NCI-H2029 (cell line): ENCODE measurements at places on chromosomes 6 and 20.

GRCh38 chr6:29005183-29005885, at the start of gene ZNF311:
Gene ZNF311, minus strand, starts transcription at chr6:29005315. Its CDS starts 1,361 bp downstream, at chr6:29003954.
- DNase-seq, result no peak

DNA sequence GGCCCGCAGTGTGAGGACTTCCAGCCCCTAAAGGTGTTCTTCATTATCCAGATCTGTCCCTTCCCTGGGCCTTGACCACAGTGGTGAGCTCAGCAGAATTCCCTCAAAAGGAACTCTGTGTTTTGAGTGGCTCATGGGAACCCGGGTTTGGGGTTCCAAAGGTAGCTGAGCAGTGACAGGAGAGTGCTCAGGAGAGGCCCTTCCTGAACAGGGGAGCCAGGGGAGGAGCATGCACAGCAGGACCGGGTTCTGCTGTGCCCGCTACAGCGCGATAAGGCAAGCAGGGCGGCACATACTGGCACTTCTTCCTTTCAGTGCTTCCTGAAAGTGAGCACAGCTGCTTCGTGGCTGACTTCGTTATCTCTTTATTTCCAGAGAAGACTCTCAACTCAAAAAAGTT, 88.3 kb downstream of the SSR1 start:
- DNase-seq, result no peak

DNA sequence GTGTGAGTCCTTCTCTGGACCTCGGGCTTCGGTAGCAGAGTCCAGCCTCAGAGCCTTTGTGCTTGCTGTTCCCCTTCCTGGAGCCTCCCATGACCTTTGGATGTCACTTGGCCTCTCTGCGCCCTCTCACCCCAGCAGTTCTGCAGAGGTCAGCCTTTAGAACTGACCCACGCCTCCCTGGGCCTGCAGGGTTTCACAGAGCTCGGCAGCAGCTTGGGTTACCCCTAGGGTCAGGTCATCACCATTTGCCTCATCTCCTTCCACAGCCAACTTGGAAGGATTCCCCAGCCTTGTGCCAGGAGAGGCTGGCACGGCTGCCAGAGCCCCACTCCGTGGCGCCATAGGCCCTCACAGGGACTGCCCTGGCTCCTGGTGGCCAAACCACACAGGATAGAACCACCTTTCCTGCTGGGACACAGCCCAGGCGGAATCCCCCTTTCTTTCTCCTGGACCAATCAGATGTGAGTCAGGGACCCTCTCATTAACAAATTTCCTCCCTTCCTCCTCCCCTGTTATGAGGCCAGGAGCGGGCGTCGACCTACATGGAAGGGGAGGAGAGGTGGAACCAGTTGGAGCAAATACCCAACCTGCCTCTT, 13.9 kb upstream of the SIRPA start:
- no peak for DNase-seq

DNA sequence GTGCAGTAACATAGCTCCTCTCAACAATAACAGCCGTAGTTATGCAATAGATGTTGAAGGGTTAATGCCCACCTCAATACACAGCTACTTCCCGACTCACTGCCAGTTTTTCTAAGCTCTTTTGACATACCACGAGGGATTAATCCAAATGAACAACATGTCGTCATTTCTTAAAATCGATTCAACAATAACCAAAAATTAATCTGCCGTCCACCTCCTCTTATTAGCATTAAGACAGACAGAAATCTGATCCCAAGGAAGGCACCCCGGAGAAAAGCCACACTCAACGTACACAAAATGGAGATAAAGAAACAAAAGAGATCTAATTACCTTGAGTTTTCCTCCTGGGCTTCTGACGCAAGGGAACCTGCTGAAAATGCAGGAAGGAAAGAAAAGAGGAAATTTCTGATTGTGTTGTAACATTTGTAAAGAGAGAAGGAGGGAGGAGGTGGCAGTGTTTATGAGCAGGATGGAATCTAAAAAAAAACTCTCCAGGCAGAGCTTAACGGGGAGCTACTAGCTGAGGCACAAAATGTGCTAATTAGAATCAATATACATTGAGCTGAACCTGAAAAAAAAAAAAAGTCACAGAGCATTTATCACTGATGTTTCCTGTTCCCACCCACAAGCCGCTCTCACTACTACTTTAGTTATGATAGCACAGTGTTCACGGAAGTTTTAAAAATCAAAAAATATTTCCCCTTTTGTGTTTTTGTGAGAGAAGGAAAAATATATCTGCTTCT, 109.3 kb downstream of the IPCEF1 start:
- no peak for DNase-seq

DNA sequence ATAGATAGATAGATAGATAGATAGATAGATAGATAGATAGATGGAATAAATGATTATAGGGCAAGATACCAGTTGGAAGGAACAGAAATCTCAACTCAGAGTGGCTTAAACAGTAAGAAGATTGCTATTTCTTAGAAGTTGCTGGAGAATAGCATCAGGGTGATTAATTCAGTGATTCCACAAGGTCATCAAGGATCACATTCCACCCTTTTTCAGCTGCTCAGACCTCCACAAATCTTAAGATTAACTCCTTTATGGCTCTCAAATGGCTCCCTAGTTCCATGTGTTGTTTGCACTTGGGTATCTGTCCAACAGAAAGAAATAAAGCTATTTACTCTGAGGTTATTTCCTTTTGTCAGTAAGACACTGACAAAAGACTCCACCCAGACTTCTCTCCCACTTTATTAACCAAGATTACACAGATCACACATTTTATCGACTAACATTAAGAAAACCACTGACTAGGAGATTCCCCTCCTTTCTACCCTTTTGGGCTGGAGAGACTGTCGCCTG, 68.3 kb upstream of the KIF16B start:
- DNase-seq, result no peak

DNA sequence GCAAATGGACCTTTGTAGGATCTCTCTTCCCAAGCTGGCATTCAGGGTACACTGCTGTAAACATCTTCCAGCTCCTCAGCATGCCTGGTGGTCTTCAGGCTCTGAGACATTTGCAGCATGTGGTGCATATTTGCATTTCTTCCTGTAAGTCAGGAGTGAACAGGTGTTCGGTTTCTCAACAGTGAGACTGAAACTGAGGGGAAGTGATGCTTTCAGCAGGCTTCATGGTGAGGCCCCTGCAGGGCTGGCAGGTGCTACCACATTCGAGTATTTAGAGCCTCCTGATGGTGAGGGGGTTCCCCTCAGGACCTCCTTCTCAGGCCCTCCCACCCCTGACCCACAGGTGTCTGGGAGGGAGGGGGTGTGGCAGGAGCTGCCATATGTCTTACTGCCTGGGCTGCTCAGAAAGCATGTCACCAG, 15.1 kb downstream of the MYBL2 start:
- no peak for DNase-seq

DNA sequence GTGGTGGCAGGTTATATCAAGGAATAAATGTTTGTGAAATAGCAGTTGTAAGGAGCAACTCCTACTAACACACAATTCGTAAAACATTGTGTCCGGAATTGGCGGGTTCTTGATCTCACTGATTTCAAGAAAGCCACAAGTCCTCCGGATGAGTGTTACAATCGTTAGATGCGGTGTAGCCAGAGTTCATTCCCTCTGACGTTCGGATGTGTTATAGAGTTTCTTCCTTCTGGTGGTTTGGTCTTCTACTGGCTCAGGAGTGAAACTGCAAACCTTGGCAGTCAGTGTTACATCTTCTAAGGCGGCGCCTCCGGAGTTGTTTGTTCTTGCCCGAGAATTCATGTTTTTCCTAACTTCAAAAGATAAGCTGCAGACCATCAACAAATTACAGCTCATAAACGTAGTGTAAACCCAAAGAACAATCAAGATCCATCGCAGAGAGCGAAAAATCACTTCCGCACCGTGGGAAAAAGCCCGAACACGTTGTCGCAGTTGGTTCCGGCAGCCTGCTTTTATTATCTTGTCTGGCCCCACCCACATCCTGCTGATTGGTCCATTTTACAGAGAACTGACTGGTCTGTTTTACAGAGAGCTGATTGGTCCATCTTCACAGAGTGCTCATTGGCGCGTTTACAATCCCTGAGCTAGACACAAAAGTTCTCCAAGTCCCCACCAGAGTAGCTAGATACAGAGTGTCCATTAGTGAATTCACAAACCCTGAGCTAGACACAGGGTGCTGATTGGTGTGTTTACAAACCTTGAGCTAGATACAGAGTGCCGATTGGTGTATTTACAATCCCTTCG, 58.2 kb downstream of the TRIM27 start:
- DNase-seq, result peak; percentile 24

DNA sequence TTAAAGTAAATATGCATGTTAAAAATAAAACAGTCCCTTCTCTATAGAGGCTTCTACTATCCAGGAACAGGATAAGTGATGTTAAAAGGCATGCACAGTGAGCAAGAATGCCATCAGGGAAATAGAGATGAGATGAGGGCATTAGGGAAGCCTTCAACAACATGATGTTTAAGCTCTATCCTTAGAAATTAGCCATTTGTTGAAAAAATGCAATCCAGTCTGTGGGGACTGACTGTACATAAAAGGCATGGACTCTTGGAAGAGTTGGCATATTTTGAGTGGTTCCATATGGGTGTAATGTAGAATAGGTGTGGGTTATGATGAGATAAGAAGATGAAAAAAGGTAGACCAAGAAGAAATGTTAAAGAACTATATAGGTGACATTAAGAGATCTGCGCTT, 5.8 kb downstream of the KIAA0319 start:
- DNase-seq, result no peak

GRCh38 chr6:88612631-88613030, 350.8 kb downstream of the RNGTT start:
- DNase-seq, result no peak

GRCh38 chr6:137265561-137266308, 46.5 kb upstream of the IFNGR1 start:
- no peak for DNase-seq

- no peak for DNase-seq
Measured at GRCh38 chr6:159913862-159914564, 23.2 kb downstream of the MAS1 start.

- no peak for DNase-seq
Measured at GRCh38 chr6:36329798-36330291, 6.8 kb downstream of the BNIP5 start.

- no peak for DNase-seq
Measured at GRCh38 chr20:14634665-14635064, 297.3 kb upstream of the FLRT3 start.

DNA sequence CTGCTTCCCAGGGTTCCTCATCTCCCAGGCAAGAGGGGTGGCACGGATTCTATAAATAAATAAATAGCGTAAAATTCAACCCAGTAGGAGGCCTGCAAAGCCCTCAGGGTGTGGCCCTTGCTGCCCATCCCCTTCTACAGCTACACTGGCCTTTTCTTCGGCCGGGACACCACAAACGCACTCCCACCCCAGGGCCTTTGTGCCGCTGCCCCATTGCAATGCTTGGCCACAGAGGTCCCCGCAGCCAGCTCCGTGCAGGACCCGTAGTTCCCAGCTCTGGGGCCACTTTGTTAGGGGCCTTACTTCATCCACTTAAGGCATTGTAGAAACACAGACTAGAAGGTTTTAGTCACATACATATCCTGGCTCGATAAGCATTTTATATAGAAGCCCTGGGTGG, 151.2 kb downstream of the ERMARD start:
- no peak for DNase-seq

DNA sequence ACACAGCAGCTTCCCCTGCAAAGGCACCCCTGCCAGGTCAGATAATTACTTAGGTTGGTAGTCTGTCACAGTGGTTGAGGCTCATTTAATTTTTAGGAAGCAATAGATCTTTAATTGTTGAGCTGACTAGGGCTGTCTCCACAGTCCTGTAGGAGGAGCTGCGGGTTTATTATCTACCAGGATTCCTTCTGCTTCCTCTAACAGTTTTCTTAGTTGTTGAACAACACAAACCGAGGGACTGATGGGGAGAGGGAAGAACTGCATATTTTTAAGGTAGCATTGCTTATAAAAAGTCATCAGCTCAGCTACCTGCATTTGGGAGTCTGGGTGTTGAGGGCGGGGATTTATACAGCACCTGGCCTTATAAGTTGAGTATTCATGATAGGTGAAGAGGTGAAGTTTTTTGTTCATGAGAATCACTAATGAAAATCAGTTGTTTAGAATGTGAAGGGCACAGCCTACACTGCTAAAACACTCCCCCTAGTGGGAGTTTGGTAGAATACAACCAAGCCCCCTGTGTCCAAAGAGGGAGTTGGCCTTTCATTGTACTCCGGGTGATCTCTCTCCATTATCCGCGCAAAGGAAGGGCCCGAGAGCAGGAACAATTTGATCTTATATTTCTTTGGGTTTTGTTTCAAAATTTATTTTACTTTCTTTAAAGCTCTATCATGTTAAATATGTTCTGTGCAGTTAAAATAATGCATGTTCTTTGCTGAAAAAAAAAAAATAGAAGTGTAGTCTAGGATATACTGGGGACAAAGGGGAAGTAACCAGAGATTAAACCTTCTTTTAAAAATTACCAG, 69.6 kb downstream of the SSR1 start:
- DNase-seq, result peak; percentile 91

- DNase-seq, result no peak
Measured at GRCh38 chr6:116666869-116667268, 1.7 kb downstream of the ZUP1 start.

GRCh38 chr6:82396964-82397751, 33.5 kb downstream of the TPBG start:
- peak; percentile 55 for DNase-seq

DNA sequence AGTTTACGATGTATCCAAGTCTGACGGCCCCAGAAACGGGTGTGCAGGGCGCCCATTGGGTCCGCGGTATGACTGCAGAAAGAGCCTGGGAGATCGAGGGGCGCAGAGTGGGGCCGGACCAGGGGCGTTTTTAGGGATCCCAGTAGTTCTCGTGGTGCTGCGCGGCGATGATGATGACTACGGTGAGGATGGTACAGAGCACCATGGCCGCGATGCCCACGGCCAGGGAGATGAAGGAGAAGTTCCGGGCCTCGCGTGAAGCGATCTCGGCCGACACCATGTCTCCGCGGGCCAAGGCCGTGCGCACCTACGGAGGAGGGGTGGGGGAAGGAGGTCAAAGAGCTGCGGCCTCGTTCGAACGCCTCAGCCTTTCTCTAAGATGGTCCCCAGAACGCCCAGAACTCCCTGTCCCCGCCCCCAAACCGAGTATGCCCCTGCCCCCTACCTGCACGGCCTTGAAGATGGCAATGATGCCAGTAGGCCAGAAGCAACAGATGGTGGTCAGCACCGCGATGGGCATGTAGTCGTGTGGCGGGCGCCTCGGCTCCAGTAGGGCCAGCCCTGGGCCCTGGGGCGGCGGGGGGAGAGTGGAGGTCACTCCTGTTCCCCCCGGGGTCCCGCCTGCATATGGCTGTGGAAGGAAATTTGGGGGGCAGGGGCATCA, 2.5 kb downstream of the PRRT1 start:
- no peak for DNase-seq

GRCh38 chr6:55543633-55544309, 35.2 kb downstream of the HMGCLL1 start:
- DNase-seq, result no peak

DNA sequence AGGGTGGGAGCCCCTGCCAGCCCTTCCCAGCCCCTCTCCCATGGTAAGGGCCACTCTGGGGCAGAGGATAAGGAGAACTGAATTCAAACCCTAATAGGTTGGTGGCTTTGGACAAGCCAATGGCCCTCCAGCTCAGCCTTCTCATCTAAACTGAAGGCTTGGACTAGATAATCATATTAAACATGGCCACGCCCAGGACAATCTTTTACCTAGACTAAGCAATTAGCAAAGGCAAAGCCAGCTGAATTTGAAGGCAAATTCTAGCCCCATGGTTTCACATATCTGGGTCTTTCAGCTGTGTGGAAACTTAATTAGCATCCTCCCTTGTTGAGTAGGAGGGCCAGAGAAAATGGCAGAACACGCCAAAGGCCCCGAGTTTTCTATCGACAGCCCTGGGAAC, 10.7 kb downstream of the SLC22A23 start:
- no peak for DNase-seq

- no peak for DNase-seq
Measured at GRCh38 chr20:33696448-33696847, 10.3 kb upstream of the E2F1 start.

- DNase-seq, result no peak
Measured at GRCh38 chr20:39631557-39631956, 669.4 kb downstream of the DHX35 start.
